Kidney epithelial cell (primary cell): ENCODE measurements at places on chromosomes 2 and 18. TPM values are rescaled to one million over a fixed set of nuclear protein-coding genes. Genes with fewer than 3 reads are reported as not detected.

ANKRD36 gene
- total RNA-seq = 9.9 and 14.8 TPM in 2 replicates

SP5 gene
- 0.62 TPM in 1 of 2 replicates, not detected in the other for total RNA-seq

APOB gene
- total RNA-seq = not detected in 2 replicates

CYB5A gene
- 49.8 and 84.1 TPM in 2 replicates for total RNA-seq

ICOS gene
- not detected in 2 replicates for total RNA-seq

MSTN gene
- not detected in 2 replicates for total RNA-seq

TCF23 gene
- not detected in 2 replicates for total RNA-seq

MYO3B gene
- 0.68 and 1.1 TPM in 2 replicates for total RNA-seq

MBP gene
- total RNA-seq = 29.1 and 37.2 TPM in 2 replicates

RAB11FIP5 gene
- 33.3 and 43.6 TPM in 2 replicates for total RNA-seq

PLB1 gene
- total RNA-seq = 0.25 and 0.82 TPM in 2 replicates

HAUS1 gene
- total RNA-seq = 28.8 and 36.3 TPM in 2 replicates

FSIP2 gene
- 0.75 and 0.96 TPM in 2 replicates for total RNA-seq

ACVR1C gene
- total RNA-seq = 0.07 and 0.13 TPM in 2 replicates

ARPC2 gene
- 387 and 464 TPM in 2 replicates for total RNA-seq

LONRF2 gene
- 3.3 and 4.1 TPM in 2 replicates for total RNA-seq

TBR1 gene
- total RNA-seq = 0.08 TPM in 1 of 2 replicates, not detected in the other

GRB14 gene
- total RNA-seq = 6.0 and 9.2 TPM in 2 replicates

TIGD1 gene
- 2.9 and 3.3 TPM in 2 replicates for total RNA-seq

DNAJC5G gene
- not detected in 2 replicates for total RNA-seq

ANKRD30BL gene
- 0.14 TPM in 1 of 2 replicates, not detected in the other for total RNA-seq

DLX2 gene
- total RNA-seq = 0.08 TPM in 1 of 2 replicates, not detected in the other

CAPN14 gene
- total RNA-seq = 0.58 and 1.4 TPM in 2 replicates

TFCP2L1 gene
- 4.5 and 5.9 TPM in 2 replicates for total RNA-seq

ZNF521 gene
- 6.0 and 14.5 TPM in 2 replicates for total RNA-seq

GULP1 gene
- total RNA-seq = 95.5 and 99.3 TPM in 2 replicates

FHL2 gene
- total RNA-seq = 260 and 265 TPM in 2 replicates

CCDC68 gene
- 2.7 and 3.7 TPM in 2 replicates for total RNA-seq

SCYGR4 gene
- total RNA-seq = not detected in 2 replicates

CABLES1 gene
- total RNA-seq = 7.5 and 9.6 TPM in 2 replicates

ANKRD62 gene
- total RNA-seq = not detected in 2 replicates

ELP2 gene
- total RNA-seq = 60.7 and 63.9 TPM in 2 replicates

RGPD4 gene
- not detected in 2 replicates for total RNA-seq

ABCG5 gene
- not detected in 2 replicates for total RNA-seq

GKN1 gene
- total RNA-seq = 0.25 TPM in 1 of 2 replicates, not detected in the other

WDR33 gene
- total RNA-seq = 22.3 and 23.5 TPM in 2 replicates

IL1F10 gene
- total RNA-seq = not detected in 2 replicates

DNAH7 gene
- 0.55 and 2.1 TPM in 2 replicates for total RNA-seq

TTC27 gene
- 19.8 and 24.1 TPM in 2 replicates for total RNA-seq

SKOR2 gene
- total RNA-seq = not detected in 2 replicates

EGR4 gene
- total RNA-seq = not detected in 2 replicates

DSG2 gene
- total RNA-seq = 154 and 155 TPM in 2 replicates

GALNT13 gene
- total RNA-seq = 0.46 and 0.75 TPM in 2 replicates

STPG4 gene
- total RNA-seq = not detected in 2 replicates

TXNDC2 gene
- total RNA-seq = not detected in 2 replicates

PAX8 gene
- total RNA-seq = 118 and 142 TPM in 2 replicates

UGT1A10 gene
- total RNA-seq = not detected in 2 replicates

EFHD1 gene
- 3.6 and 6.5 TPM in 2 replicates for total RNA-seq

RAB6C gene
- 0.04 and 0.34 TPM in 2 replicates for total RNA-seq

ITGA6 gene
- total RNA-seq = 82.3 and 94.7 TPM in 2 replicates

PECR gene
- total RNA-seq = 17.6 and 18.4 TPM in 2 replicates

KIAA2012 gene
- not detected in 2 replicates for total RNA-seq

PMS1 gene
- total RNA-seq = 14.4 and 18.8 TPM in 2 replicates

UGT1A9 gene
- not detected in 2 replicates for total RNA-seq

C2orf49 gene
- 23.3 and 29.5 TPM in 2 replicates for total RNA-seq

TSGA10 gene
- 6.0 and 8.3 TPM in 2 replicates for total RNA-seq
